Renal pelvis (tissue), 12 donors: ENCODE measurements at places on chromosomes 5 and 9.

DNA sequence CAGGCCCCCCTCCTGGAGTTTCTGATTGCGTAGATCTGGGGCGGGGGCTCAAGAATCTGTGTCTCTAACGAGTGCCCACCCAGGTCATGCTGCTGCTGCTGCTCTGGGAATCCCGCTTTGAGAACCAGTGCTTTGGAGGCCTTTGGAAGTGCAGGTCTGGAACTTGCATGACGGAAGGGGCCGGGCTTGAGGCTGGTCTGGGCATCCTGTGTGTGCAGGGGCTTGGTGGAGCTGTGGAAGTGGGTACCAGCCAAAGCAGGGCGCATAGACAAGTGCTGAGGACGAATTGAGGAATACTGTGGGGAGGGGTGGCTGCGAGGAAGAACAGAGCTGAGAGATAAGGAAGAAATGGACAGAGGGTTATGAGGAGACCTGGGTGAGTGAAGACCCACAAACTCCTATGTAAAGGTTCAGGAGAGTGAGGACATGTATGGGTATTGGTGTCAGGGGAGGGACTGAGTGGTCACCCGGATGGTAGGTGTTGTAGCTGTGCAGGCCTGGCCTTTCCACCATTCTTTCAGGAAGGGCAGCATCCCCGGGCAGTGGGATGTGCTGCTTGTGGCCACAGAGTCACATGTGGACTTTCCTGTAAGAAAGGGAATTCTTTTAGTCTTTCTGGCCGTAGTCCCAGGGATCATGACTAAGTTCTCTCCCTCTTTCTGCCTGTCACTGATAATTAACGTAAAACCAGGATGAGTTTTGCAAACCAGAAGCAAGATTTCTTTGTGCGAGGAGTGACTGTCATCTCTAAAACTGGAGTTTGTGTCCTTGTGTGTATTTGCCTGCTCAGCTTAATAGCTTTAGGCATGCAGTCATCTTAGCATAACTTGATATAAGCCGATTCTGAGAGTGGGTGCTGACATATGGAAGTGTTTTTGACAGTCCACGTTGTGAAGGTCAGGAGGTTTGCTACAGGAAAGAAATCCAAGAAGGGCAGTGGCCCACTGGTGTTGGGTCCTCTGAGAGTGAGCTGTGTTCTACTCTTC is 43.3 kb upstream of the TJP2 start:
- DNase-seq = no peak

GRCh38 chr5:136729901-136730355 is 364.6 kb upstream of the TRPC7 start:
- DNase-seq = peak; percentile 8

DNA sequence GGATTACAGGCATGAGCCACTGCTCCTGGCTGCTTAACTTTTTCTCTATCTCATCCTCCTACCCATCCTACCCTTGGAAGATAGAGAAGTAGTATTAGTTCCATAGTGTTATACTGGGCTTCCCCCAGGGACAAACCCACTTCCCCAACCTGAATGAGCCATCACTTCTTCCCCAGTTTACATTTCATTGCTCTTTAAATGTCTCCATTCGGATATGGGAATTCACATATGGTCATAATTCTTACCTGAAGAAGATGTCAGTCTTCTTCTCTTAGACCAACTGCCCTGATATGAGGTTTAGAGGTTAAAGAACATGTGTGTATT is 1.9 kb downstream of the CD274 start:
- DNase-seq = no peak

DNA sequence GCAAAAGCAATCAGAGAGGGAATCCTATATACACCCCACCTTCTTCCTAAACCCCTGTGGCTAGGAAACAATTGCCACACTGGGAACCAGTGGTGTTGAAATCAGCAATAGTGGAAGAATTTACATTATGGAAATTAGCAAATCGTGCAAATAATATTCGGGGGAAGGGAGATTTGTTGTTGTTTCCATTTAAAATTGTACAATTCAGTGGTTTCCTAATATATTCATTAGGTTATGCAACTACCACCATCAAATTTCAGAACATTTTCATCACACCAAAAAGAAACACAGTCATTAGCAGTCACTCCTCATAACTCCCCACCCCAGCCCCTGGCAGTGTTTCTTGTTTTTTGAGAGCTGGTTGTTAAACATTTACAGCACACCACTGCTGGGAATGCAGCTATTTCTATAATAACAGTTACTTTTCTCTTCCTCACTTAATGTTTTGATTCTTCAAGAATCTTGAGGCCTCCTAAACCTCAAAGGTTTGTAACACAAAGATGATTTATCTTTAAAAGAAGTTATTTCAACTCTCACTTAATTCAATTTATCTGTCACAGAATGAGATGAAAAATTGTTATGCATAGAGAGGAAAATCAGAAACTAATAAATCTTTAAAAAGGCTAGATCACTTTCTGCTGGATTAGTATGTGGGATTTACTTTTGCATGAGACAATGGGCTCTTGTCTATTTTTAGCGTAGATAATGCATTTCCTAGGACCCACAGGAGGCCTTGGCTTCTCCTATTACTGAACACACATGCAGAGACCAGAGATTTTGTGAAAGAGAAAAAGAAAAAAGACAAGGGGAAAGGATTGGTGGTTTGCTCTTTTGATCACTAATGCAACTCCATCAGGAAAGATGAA is 91.8 kb upstream of the DAPK1 start:
- no peak for DNase-seq

DNA sequence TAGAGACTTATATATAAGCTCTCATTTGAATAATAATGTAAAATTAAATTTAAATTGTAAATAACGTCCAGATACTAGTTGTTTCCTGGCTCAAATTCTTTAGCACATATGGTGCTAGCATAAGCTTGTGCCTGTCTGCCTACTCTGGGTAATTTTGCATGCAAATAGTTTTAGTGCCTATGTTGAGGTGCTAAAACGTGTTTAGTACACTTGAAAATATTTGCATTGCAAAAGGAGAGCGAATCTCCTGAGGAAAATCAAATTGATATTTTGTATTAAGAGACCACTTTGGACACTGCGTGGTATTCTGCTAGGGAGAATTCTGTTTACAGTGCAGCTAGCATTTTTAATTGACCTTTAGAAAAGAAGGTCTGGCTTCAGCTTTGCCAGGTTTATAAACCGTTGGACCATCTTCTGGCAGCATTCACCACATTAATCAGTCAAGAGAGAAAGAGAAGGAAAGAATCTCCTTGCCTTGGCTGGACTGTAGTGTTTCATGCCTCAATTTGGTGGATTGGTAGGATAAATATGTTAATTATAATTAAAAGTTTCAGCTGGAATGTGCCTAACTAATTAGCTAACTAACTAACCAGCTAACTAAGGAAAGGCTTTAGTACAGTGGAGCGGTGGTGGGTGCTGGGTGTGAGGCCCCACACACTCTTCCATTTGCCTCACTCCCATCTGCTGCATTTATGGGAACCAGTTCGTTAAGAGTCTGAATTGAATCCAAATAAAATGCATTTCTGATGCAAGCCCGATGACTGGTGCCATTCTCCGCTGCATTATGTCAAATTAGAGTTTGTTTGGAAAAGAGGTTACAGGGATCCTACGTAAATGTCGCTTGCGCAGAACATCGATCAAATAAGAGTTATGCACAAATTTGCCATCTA is 150.1 kb upstream of the MPDZ start:
- no peak for DNase-seq

- no peak for DNase-seq
These were observed 3.6 kb upstream of the CTXN3 start for GRCh38 chr5:127645300-127645726.

DNA sequence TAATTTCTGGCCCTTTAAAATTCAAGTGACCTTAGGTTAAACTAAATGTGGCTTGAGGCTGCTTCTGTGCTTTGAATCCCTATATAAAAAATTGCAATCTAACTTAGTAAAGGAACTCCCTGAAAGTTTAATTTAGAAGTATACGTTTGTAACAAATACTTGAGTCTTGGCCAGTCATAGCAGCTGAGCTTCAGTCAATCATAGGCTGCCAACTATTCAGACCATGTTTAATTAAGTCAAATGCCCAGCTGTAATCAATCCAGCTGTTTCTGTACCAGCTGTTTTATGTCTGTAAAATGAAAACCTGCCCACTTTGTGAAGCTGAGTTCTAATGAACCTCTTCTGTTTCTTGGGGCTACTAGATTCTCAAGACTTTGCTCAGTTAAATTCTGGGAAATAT is 760.1 kb downstream of the MAT2B start:
- peak; percentile 4 for DNase-seq

DNA sequence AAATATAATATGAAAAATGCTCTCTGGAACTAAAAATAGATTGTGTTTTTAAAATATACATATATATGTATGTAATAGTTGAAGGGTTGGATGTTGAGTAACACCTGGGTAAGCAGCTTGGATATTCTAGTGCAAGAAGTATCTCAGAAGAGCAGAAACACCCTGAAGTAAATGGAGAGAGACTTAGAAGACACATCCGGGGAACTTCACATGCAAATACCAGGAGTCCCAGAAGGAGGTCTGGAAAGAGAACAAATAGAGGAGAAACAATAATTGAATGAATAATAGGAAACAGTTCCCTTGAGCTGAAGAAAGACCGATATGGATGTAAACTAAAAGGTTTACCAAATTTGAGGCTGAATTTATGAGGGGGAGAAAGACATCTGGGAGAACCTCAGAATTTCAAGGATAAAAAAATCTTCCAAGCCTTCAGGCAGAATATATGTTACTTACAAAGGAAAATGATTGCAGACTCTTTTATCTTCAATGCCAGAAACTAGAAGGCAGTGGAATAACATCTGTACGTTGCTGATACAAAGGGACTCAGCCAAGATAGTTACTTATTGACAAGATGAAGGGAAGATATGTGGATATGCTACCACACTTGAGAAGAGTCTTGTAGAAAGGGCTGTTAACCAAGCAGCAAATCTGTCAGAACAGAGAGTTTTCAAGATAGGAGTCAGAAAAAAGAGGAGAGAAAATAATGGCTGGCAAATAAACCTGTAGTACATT is 42.7 kb downstream of the HSDL2 start:
- no peak for DNase-seq

DNA sequence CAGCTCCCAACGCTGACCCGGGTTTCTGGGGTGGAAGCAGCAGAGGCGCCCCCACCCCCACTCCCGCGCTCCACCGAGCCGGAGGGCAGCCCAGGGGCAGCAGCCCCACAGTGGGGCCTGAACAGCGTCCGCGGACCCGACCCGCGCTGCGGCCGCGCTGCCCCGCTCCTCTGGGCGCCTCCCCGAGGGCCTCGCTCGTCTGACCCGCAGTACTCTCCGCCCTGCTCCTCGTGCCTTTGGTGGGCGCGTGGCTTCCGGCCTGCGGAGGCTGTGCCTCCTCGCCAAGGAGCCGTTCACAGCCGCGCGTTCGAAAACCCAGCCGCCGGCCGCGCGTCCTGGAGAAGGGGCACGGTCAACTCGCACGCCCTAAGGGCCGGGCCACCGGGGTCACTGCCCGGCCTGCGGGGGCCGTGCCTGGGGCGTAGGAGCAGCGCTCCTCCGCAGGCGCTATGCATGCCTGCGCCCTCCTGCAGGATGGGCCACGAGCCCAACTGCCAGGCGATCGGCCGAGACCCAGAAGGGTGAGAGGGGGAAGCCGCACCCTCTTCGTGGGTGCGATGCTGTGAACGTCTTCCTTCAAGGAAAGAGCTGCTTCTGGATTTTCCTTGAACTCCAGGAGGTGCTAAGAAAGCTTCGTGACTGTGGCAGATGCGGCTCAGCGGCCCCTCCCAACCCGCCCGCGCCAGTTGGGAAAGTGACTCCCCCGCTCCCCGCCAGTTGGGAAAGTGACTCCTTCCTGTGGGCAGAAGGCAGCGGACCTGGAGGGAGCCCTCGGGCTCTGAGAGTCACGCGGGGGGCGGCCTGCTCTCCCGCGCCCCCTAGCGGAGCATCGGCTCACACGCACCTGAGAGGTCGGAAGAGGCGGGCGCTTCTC is 82.7 kb downstream of the HSD17B3 start:
- DNase-seq = peak; percentile 54

DNA sequence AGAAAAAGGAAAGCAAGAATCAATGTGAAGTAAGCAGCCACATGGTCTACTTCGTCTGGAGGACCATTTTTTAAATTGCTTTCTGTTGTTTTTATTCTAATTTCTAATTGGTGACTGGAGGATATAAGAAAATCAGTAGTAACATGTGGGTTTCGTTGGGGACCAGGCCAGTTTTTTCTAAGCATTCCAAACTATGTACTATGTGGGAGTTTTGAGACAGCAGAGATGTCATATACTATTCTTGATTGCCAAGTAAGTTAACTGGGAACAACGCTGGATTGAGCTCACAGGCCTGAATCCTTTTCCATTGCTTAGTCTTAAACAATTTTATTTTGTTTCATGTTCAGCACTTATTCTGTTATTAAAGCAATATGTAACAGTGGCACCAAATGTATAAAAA is 225.7 kb downstream of the TMEM167A start:
- no peak for DNase-seq

DNA sequence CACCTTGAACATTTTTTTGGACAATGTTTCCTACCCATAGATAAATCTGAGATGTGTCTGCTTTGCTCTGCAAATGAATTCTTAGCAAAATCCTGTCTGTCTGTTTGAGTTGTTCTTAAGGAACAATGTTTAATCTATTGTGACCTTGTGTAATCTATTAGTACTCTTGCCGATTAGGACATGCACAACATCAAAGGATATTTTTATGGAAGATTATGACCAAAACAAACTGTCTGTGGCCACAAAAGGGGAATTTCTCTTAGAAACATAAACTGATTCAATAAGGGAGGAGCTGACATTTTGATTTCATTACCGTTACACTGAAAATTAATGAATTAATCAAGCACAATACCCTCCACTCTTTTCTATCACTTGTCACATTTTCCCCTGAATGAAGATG is 323.0 kb upstream of the PRR16 start:
- DNase-seq = no peak

DNA sequence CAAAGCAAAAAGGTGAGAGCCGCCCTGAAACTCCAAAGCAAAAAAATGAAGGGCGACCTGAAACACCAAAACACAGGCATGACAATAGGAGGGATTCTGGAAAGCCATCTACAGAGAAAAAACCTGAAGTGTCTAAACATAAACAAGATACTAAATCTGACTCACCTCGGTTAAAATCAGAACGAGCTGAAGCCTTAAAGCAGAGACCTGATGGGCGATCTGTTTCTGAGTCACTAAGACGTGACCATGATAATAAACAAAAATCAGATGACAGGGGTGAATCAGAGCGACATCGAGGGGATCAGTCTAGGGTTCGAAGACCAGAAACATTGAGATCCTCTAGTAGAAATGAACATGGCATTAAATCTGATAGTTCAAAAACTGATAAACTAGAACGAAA is 108.8 kb downstream of the NIPBL start:
- DNase-seq = no peak

GRCh38 chr9:14349447-14350348 is 35.8 kb upstream of the NFIB start:
- no peak for DNase-seq
